ENCODE measurements at places on chromosomes 5 and 9. TPM values are rescaled to one million over a fixed set of nuclear protein-coding genes. Genes with fewer than 3 reads are reported as not detected.

- peak overlapping the region; percentile 89 for H3K27ac ChIP-seq
- peaks cover 59% of the 10 kb centered on the region for H3K4me1 ChIP-seq
- H3K27me3 ChIP-seq: no peaks in the 10 kb centered on the region
- DNase-seq: peak; percentile 41
Observed at GRCh38 chr5:143594902-143595818, 191.7 kb upstream of the NR3C1 start.

DNA sequence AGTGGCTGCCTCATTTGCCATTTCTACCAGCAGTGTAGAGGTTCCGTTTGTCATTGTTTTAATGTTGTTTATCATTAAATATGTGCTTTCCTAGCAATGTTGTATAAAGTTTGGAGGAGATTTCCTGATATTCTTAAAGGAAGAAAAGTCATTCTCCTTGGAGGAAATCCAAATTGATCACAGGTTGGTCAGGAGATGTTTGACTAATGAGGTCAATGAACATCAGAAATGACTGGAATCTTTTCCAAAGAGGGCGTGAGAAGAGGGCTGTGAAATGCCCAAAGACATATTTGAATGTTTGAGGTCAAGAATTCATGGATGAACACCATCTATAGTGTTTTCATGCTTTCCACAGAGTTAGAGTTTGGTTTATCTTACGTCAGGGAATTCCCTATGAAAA, 471.3 kb downstream of the MAT2B start:
- no peaks in the 10 kb centered on the region for H3K4me1 ChIP-seq
- no peak for DNase-seq
- no peaks in the 10 kb centered on the region for H3K36me3 ChIP-seq
- no peaks in the 10 kb centered on the region for H3K27me3 ChIP-seq
- H3K4me3 ChIP-seq: no peak overlapping the region

- H3K27me3 ChIP-seq: no peaks in the 10 kb centered on the region
- no peak for DNase-seq
- no peak overlapping the region for H3K27ac ChIP-seq
- H3K4me3 ChIP-seq: no peak overlapping the region
- no peaks in the 10 kb centered on the region for H3K36me3 ChIP-seq
Observed at GRCh38 chr9:14511452-14511851, 181.8 kb downstream of the ZDHHC21 start.

- H3K27me3 ChIP-seq: no peaks in the 10 kb centered on the region
- DNase-seq: no peak
- H3K4me3 ChIP-seq: no peak overlapping the region
Observed at GRCh38 chr5:180103487-180104167, 32.1 kb upstream of the RNF130 start.

DNA sequence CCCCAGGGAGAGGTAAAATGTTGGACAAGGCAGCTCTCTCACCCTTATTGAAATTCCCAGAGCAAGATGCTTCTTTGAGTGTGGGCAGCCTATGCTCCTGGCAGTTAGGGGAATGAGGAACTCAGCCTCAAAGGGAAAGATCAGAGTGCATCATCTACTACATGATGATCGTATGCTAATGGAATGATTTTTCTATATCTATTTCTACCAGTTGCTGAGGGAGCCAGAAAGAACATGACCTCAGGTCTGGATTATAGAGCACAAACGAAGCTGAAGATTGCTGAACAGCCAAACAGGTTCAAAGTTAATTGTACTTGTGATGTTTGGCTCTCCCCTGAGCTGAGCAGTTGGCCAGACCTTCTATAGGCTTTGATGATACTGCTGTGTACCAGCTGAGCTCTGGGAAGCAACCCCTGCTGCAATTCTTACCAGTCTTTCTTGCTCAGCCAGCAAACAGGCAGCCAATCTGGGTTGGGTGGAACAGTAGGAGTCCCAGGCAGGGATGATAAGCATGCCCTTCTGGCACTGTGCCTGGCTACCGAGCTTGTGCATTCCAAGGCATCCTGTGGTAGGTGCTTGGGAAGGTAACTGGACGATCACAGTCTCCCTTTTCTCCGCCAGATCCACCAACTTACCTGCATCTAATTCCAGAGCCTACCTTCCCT, 10.3 kb upstream of the FBXL7 start:
- no peak overlapping the region for H3K4me3 ChIP-seq
- H3K4me1 ChIP-seq: no peaks in the 10 kb centered on the region
- no peak overlapping the region for H3K27ac ChIP-seq
- no peak for DNase-seq
- no peaks in the 10 kb centered on the region for H3K27me3 ChIP-seq
- no peaks in the 10 kb centered on the region for H3K36me3 ChIP-seq

GRCh38 chr5:168132241-168132641, 159.2 kb upstream of the WWC1 start:
- no peak for DNase-seq
- no peaks in the 10 kb centered on the region for H3K36me3 ChIP-seq
- H3K27ac ChIP-seq: no peak overlapping the region
- no peaks in the 10 kb centered on the region for H3K27me3 ChIP-seq
- H3K4me3 ChIP-seq: no peak overlapping the region

DNA sequence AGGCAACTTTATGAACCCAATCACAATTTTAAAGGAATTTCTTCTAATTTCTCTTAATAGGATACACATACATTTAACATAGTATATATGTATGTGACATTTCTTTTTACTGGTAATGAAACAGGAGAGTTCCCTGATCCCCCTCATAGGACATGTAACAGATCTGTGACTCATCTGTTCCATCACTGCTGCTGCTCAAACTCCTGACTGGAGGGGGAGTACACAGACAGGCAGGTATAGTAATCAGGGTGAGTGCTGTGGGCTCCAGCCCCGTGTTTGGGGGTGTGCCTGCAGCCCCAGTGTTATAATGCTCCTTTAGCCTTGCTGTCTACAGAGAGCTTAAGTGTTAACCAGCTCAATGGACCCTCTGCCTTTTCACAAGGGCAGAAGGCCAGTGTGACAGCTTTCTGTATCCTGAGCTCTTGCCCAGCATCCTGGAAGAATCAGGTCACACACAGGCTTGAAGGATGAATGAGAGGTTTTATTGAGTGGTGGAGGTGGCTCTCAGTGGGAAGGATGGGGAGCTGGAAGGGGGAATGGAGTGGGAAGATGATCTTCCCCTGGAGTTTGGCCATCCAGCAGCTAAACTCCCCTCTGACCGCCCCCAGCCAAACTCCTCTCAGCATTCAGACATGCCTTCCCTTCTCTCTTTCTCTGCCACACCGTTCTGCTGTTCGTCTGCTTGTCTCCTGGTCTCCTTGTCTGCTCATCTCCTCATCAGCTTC, 161.3 kb downstream of the ZNF608 start:
- H3K27ac ChIP-seq: no peak overlapping the region
- peaks cover 38% of the 10 kb centered on the region for H3K4me1 ChIP-seq
- no peaks in the 10 kb centered on the region for H3K36me3 ChIP-seq
- H3K4me3 ChIP-seq: no peak overlapping the region

DNA sequence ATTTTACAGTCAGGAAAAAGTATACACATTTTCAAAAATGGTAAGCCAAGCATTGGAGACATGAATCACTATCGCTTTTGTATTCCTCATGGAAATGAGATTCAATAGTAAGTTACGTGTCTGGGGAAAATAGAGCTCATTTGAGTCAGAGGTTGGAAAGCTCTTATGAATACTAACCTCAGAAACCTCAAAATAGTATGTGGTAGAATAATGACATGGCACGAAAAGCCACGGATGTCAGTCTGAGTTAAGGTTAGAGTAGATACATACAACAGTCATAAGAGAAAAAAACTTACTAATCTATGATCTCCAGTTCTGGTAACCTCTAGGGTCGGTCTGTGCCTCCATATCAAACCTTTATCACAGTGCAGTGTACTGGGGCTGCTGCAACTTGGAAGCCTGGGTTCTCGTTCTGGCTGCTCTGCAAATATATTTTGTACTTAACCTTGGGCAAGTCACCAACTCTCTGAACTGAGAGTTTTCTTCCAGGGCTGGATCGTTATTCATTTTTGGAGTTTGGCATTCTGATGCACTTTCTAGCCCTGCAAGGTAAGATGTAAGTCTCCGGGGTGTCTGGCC, 31.8 kb downstream of the MAP1B start:
- no peaks in the 10 kb centered on the region for H3K4me1 ChIP-seq
- no peaks in the 10 kb centered on the region for H3K36me3 ChIP-seq
- DNase-seq: no peak
- H3K4me3 ChIP-seq: no peak overlapping the region

DNA sequence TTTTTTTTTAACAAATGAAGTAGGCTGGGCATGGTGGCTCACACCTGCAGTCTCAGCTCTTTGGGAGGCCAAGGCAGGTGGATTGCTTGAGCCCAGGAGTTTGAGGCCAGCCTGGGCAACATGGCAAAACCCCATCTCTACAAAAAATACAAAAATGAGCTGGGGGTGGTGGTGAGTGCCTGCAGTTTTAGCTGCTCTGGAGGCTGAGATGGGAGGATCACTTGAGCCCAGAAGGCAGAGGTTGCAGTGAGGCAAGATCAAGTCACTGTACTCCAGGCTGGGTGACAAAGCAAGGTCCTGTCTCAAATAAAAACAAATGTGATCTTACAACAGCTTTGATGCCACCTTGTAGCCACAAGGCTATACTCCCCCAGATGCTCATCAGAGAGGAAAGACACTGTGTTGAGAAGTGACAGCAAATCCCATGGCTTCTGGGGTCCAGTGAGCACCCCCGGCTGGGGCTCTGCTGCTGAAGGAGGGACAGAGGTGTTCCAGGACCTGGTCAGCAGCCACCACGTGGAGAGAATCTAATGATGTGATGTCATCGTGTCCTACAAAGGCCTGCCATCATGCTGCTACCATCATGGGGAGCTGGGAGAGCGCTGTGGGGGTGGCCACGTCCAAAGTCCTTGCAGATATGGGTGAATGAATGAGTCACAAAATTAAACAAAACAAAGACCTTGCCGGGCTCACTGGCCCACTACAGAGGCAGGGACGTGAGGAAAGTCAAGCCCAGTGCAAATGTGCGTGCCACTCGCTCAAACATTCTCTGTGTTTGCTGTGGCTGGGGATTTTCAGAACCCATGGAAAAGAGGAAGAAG, 60.7 kb downstream of the PRRT1B start:
- peaks cover 2% of the 10 kb centered on the region for H3K36me3 ChIP-seq
- no peaks in the 10 kb centered on the region for H3K27me3 ChIP-seq
- peak overlapping the region; percentile 50 for H3K27ac ChIP-seq
- H3K4me3 ChIP-seq: no peak overlapping the region
- DNase-seq: peak; percentile 76

- H3K4me1 ChIP-seq: no peaks in the 10 kb centered on the region
- H3K27ac ChIP-seq: no peak overlapping the region
- no peak overlapping the region for H3K4me3 ChIP-seq
- no peak for DNase-seq
Observed at GRCh38 chr9:8627976-8628679, 828.5 kb upstream of the DMAC1 start.

DNA sequence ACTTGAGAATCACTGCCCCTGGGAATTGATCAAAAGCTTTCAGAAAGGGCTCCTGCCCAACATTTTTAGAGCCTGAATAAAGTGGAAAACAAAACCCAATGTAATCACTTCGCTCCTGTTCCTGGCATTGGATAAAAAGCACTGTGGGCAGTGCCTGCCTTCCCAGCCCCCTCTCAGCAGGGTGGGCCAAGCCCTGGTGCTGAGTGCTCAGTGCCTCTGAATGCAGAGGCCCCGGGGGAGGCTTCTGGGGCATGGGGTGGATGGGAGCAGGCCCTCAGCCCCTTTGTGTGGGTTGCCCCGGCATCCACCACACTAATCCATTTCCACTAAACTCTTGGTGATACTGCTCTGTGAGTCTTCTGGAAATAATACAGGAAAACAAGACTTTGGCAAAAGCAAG, 55.6 kb downstream of the CFAP90 start:
- H3K27me3 ChIP-seq: no peaks in the 10 kb centered on the region
- no peaks in the 10 kb centered on the region for H3K4me1 ChIP-seq
- H3K27ac ChIP-seq: no peak overlapping the region
- DNase-seq: no peak
- H3K4me3 ChIP-seq: no peak overlapping the region

- no peaks in the 10 kb centered on the region for H3K27me3 ChIP-seq
- no peaks in the 10 kb centered on the region for H3K36me3 ChIP-seq
- H3K4me1 ChIP-seq: no peaks in the 10 kb centered on the region
- DNase-seq: peak; percentile 65
- H3K27ac ChIP-seq: no peak overlapping the region
Observed at GRCh38 chr9:130240410-130241197, 25.0 kb upstream of the HMCN2 start.

- H3K27ac ChIP-seq: no peak overlapping the region
- 0 out of 2 replicates have a peak, but pooled peaks cover 7% of the 10 kb centered on the region for H3K4me1 ChIP-seq
- DNase-seq: no peak
- no peaks in the 10 kb centered on the region for H3K36me3 ChIP-seq
- no peaks in the 10 kb centered on the region for H3K27me3 ChIP-seq
Observed at GRCh38 chr9:129310666-129311350, 132.7 kb upstream of the IER5L start.

GRCh38 chr5:3736926-3737325, 141.3 kb downstream of the IRX1 start:
- H3K4me3 ChIP-seq: no peak overlapping the region
- H3K36me3 ChIP-seq: no peaks in the 10 kb centered on the region
- H3K27me3 ChIP-seq: no peaks in the 10 kb centered on the region

- no peaks in the 10 kb centered on the region for H3K4me1 ChIP-seq
- H3K4me3 ChIP-seq: no peak overlapping the region
- DNase-seq: no peak
- no peak overlapping the region for H3K27ac ChIP-seq
- no peaks in the 10 kb centered on the region for H3K36me3 ChIP-seq
Observed at GRCh38 chr5:142385194-142385593, 60.4 kb upstream of the SPRY4 start.

- H3K27me3 ChIP-seq: no peaks in the 10 kb centered on the region
- H3K27ac ChIP-seq: no peak overlapping the region
- DNase-seq: no peak
- no peak overlapping the region for H3K4me3 ChIP-seq
Observed at GRCh38 chr9:87517732-87518131, 20.1 kb downstream of the DAPK1 start.

GRCh38 chr5:8727396-8727795, 818.5 kb downstream of the SEMA5A start:
- no peaks in the 10 kb centered on the region for H3K4me1 ChIP-seq
- no peaks in the 10 kb centered on the region for H3K36me3 ChIP-seq

- no peaks in the 10 kb centered on the region for H3K36me3 ChIP-seq
- no peak overlapping the region for H3K27ac ChIP-seq
- DNase-seq: no peak
- H3K4me3 ChIP-seq: no peak overlapping the region
- H3K27me3 ChIP-seq: no peaks in the 10 kb centered on the region
Observed at GRCh38 chr5:53434541-53434940, 45.9 kb upstream of the FST start.

GRCh38 chr9:100219347-100219746, 120.3 kb downstream of the INVS start:
- no peak overlapping the region for H3K27ac ChIP-seq
- no peaks in the 10 kb centered on the region for H3K36me3 ChIP-seq
- no peaks in the 10 kb centered on the region for H3K27me3 ChIP-seq
- DNase-seq: no peak
- H3K4me1 ChIP-seq: no peaks in the 10 kb centered on the region

GRCh38 chr5:96651047-96651446, 11.1 kb upstream of the CAST start:
- no peaks in the 10 kb centered on the region for H3K27me3 ChIP-seq
- no peak for DNase-seq
- H3K27ac ChIP-seq: no peak overlapping the region
- H3K4me1 ChIP-seq: peaks cover 54% of the 10 kb centered on the region
- no peak overlapping the region for H3K4me3 ChIP-seq

IPPK gene
- total RNA-seq: 5.4 TPM

PSAT1 gene
- total RNA-seq: 93.6 TPM

SPATA24 gene
- 10.1 TPM for total RNA-seq

ZBED3 gene
- total RNA-seq: 38.8 TPM

INSL6 gene
- not detected for total RNA-seq

PROB1 gene
- total RNA-seq: 2.9 TPM

SH3TC2 gene
- 5.8 TPM for total RNA-seq

ALDH1A1 gene
- 104 TPM for total RNA-seq

All from Caco-2 (cell line).